8988T (cell line): ENCODE measurements at places on chromosomes 4 and X.

GRCh38 chr4:6647582-6648230 lies 7.2 kb downstream of the MRFAP1 start:
- no peak for DNase-seq

DNA sequence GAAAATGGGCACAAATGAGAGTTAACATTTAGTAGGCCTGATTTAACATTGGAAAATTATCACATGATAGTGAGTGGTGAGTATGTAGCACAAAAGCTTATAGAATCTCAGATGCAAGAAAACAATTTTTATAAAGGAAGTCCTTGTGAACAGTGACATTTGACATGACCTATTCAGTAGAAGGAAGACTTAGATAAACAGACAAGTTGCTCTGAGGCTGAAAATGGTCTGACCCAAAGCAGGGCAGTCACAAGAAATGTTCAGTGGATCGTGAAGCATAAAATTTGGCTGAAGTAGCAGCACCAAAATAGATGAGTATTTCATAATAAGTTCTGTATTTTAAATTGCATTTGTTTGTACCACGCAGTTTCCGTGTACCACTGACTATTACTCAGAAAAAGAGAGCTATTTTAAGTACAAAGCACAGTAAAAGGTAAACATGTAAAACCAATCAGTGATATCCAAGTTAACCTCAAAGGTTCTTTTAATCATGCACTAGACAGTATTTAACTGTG lies 605.7 kb upstream of the PABPC4L start:
- no peak for DNase-seq

- no peak for DNase-seq
Measured at GRCh38 chr4:77927991-77928925, 65.6 kb downstream of the MRPL1 start.

GRCh38 chrX:101287402-101287801 lies 3.7 kb downstream of the TAF7L start:
- no peak for DNase-seq

DNA sequence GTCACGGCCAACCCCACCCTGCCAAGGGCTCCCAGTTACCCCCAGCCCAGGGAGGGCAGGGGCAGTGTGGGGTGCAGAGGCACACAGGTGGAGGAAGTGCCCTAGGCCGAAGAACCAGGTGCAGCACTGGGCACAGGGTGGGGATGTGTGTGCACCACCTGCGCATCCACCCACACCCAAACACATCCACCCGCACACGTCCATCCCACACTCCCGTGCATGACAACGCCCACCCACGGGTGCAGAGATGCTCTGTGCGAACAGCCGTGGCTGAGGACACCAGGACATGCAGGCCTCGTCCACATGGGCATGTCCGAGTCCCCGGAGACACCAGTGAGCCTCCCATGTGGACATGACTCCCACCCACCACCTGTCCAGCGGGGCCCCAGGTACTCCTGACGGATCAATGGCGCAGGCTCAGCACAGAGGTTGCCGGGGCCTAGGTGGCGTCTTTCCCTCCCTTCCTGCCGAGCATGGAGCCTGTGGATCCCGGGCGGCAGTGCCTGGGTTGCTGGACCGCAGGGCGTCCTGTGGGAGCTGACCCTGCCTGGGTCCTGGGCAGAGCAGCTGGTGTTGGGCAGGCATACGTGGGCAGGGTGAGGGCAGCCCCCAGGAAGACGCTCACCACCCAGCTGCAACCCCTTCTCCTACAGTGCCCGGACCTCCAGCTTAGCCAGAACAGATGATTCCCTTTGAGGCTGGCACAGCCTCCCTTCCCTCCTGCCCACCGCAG lies 19.6 kb downstream of the CTBP1 start:
- DNase-seq, result no peak
